ENCODE measurements at places on chromosomes 12 and 14.

DNA sequence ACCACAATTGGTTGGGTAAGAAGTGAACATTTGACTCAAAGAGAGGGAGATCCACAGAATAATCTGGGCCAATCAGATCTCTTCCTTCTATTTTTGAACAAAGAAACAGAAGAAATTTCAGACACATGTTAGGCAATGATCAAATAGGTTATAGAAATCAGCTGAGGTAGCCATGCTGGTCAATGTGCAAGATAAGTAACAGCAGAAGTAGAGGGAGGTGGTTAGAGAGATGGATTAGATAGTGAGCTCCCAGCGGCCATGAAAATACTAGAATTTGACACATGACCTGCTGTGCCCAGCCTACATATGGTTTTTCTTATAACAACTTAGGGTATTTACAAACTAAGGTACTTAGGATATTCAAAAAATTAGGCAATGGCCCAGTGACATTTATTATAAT lies 230.9 kb upstream of the ARID2 start:
- H3K27me3 ChIP-seq = peaks cover 40% of the 10 kb centered on the region
- DNase-seq = no peak
- no peaks in the 10 kb centered on the region for H3K4me1 ChIP-seq

DNA sequence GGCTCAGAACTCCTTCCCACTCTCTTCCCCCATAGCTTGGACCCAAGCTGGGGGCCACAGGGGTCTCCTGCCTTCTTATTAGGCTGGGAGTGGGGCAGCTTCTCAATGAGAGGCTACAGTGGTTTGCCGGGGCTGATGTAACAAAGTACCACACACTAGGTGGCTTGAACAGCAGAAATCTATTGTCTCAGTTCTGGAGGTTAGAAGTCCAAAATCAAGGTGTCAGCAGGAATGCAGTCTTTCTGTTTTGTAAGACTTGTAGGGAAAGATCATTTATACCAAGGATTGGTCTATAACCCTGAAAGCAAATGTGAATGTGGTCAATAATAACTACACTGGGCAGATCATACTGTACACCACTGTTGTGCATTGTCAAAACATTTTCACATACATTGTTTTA lies 124.5 kb upstream of the ARHGAP5 start:
- H3K27me3 ChIP-seq = no peaks in the 10 kb centered on the region
- H3K4me3 ChIP-seq = no peak overlapping the region
- DNase-seq = no peak

DNA sequence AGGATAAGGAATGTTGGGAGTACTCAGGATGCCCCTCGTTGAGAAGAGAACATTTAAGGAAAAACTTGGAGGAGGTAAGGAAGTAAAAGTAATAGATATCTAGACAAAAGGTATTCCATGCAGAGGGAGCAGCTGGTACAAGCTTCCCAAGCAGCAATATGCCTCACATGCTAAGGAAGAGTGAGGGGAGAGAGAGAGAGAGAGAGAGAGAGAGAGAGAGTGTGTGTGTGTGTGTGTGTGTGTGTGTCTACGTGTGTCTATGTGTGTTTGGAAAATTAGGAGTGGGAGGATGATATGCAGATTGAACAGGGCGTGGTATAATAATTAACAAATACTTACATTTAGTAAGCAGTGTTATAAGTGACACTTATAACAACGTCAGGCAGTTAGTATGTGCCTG lies 9.2 kb upstream of the PARP11 start:
- no peak overlapping the region for H3K27ac ChIP-seq
- no peak for DNase-seq
- H3K4me3 ChIP-seq = no peak overlapping the region
- no peaks in the 10 kb centered on the region for H3K36me3 ChIP-seq
- peaks cover 5% of the 10 kb centered on the region for H3K4me1 ChIP-seq

- H3K36me3 ChIP-seq = peaks cover 10% of the 10 kb centered on the region
- H3K27me3 ChIP-seq = no peaks in the 10 kb centered on the region
- peak overlapping the region; percentile 50 for H3K27ac ChIP-seq
These were observed 59.6 kb downstream of the FBXL14 start for GRCh38 chr12:1534748-1535147.

GRCh38 chr12:122172262-122172939 lies 1.6 kb downstream of the IL31 start:
- no peak overlapping the region for H3K27ac ChIP-seq
- no peak overlapping the region for H3K4me3 ChIP-seq
- peaks cover 17% of the 10 kb centered on the region for H3K27me3 ChIP-seq
- no peaks in the 10 kb centered on the region for H3K36me3 ChIP-seq

DNA sequence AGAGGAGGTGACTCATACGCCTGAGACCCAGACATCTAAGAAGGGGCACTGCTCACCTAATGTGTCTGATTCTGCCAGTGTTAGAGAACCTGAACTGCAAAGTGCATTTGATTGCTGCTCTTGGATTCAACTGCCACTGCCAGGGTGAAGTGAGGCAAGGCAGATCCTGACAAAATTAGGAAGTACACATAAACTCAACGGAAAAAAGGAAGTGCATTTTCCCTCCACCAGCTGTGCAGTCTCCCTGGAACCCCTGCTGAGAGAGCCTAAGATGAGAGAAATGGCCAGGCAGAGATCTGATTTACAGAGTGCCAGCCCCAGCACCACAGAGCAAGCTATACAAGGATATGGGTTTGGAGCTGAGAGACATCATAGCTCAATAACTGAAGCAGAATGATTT lies 215.3 kb downstream of the SEC23A start:
- no peak overlapping the region for H3K4me3 ChIP-seq
- no peaks in the 10 kb centered on the region for H3K36me3 ChIP-seq
- H3K27ac ChIP-seq = no peak overlapping the region
- no peaks in the 10 kb centered on the region for H3K4me1 ChIP-seq

DNA sequence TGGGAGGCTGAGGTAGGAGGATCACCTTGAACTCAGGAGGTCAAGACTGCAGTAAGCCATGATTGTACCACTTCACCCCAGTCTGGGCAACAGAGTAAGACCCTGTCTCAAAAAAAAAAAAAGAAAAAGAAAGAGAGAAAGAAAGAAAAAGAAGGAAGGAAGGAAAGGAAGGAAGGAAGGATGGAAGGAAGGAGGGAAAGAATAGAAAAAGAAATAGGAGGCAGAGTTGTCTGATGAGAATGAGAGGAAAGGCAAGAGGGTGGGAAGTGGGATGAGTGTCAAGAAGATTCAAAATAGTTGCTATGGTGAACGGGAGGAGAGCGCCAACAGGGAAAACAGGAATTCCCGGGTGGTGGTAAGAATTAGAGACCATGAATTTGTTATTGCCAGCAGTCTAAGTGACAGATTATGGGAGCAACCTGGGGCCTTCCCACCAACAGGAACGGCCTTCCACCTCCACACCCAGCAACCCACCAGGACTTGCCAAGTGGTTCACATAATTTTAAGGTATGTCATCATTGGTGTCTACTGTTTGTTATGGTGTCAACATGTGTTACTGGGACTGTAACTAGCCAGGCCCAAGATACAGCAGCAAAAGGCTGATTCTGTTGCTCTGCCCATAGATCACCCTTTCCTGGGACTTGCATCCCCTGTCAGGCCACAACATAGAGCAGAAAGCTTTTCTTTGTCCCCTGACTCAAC lies 36.1 kb upstream of the C12orf76 start:
- H3K4me1 ChIP-seq = peaks cover 3% of the 10 kb centered on the region
- H3K27me3 ChIP-seq = peaks cover 22% of the 10 kb centered on the region
- no peak for DNase-seq
- H3K27ac ChIP-seq = no peak overlapping the region
- H3K4me3 ChIP-seq = no peak overlapping the region

DNA sequence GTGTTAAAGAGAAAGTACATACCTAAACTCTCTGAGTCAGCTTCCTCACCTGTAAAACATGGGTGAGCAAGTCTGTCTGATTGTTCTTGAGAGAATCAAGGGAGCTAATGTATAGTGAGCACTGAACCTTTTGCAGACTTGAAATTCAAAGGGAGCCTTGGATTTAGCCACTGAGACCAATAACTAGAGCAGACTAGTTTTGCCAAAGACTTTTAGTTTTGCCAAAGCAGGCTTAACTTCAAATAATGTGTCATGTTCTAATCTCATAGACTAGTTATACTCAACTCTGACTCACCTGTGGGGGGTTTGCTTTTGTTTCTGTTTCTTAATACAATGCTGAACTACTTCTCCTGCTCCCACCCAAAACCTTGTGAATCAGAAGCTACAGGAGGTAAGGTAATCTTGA lies 123.7 kb downstream of the SLC25A21 start:
- H3K36me3 ChIP-seq = no peaks in the 10 kb centered on the region
- peaks cover 37% of the 10 kb centered on the region for H3K4me1 ChIP-seq
- no peak for DNase-seq
- H3K27me3 ChIP-seq = no peaks in the 10 kb centered on the region
- H3K27ac ChIP-seq = no peak overlapping the region

GRCh38 chr12:131370321-131370720 lies 340.6 kb upstream of the SFSWAP start:
- H3K36me3 ChIP-seq = no peaks in the 10 kb centered on the region
- no peak overlapping the region for H3K4me3 ChIP-seq
- no peaks in the 10 kb centered on the region for H3K4me1 ChIP-seq
- no peak for DNase-seq
- H3K27me3 ChIP-seq = peaks cover 2% of the 10 kb centered on the region
- no peak overlapping the region for H3K27ac ChIP-seq

DNA sequence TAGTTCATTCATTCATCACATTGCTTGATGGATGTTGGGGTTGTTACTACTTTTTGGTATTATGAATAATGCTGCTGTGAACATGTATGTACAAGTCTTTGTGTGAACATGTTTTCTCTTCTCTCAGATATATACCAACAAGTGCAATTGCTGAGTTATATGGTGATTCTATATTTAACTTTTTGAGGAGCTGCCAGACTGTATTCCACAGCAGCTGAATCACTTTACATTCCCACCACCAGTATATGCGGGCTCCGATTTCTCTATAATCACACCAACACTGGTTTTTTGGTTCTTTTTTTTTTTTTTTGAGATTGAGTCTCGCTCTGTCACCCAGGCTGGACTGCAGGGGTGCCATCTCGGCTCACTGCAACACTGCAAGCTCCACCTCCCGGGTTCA lies 22.2 kb upstream of the PLEKHG6 start:
- H3K4me1 ChIP-seq = peaks cover 34% of the 10 kb centered on the region
- DNase-seq = no peak
- H3K27me3 ChIP-seq = no peaks in the 10 kb centered on the region
- no peaks in the 10 kb centered on the region for H3K36me3 ChIP-seq

DNA sequence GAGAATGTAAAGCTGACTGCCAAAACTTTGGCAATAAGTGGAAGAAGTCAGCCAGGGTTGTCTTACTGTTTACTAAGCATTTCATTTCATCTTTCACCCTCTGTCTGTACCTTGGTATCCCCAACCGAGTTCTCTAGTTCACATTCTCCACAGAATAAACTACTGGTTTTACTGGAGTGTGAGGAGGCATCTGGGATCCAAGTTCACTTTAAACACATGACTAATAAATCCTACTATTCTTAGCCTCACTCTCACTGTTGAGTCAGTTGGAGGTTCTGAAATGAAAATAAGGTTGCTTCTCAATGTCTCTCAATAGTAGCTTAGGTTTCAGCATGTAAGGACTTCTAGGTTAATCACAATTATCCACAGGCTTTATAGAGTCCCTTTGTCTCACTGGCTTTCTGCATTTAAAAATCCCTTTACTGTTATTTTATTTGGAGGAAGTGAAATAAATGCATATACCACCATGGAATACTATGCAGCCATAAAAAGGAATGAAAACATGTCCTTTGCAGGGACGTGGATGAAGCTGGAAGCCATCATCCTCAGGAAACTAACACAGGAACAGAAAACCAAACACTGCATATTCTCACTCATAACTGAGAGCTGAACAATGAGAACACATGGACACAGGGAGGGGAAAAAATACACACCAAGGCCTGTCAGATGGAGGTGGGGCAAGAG lies 95.8 kb downstream of the EPS8 start:
- peak overlapping the region; percentile 65 for H3K27ac ChIP-seq
- H3K27me3 ChIP-seq = no peaks in the 10 kb centered on the region
- peaks cover 15% of the 10 kb centered on the region for H3K36me3 ChIP-seq
- peaks cover 84% of the 10 kb centered on the region for H3K4me1 ChIP-seq

GRCh38 chr14:74062809-74063150 lies 21.5 kb downstream of the ALDH6A1 start:
- H3K4me3 ChIP-seq = no peak overlapping the region
- H3K4me1 ChIP-seq = peaks cover 2% of the 10 kb centered on the region
- no peak overlapping the region for H3K27ac ChIP-seq
- H3K36me3 ChIP-seq = peaks cover 36% of the 10 kb centered on the region

- no peaks in the 10 kb centered on the region for H3K36me3 ChIP-seq
- peaks cover 3% of the 10 kb centered on the region for H3K27me3 ChIP-seq
- DNase-seq = no peak
- no peak overlapping the region for H3K4me3 ChIP-seq
These were observed 8.4 kb downstream of the ADSS1 start for GRCh38 chr14:104732355-104732804.

GRCh38 chr12:90216815-90217214 lies 508.2 kb upstream of the ATP2B1 start:
- no peak overlapping the region for H3K4me3 ChIP-seq
- H3K27me3 ChIP-seq = no peaks in the 10 kb centered on the region
- H3K27ac ChIP-seq = no peak overlapping the region

GRCh38 chr14:57796556-57796955 lies 69.3 kb downstream of the SLC35F4 start:
- no peak overlapping the region for H3K4me3 ChIP-seq
- H3K36me3 ChIP-seq = no peaks in the 10 kb centered on the region
- no peak for DNase-seq
- no peaks in the 10 kb centered on the region for H3K27me3 ChIP-seq
- H3K27ac ChIP-seq = no peak overlapping the region
- no peaks in the 10 kb centered on the region for H3K4me1 ChIP-seq

- no peaks in the 10 kb centered on the region for H3K36me3 ChIP-seq
- peaks cover 9% of the 10 kb centered on the region for H3K27me3 ChIP-seq
- no peak for DNase-seq
- peaks cover 8% of the 10 kb centered on the region for H3K4me1 ChIP-seq
These were observed 21.9 kb upstream of the CDCA4 start for GRCh38 chr14:105042813-105043212.

DNA sequence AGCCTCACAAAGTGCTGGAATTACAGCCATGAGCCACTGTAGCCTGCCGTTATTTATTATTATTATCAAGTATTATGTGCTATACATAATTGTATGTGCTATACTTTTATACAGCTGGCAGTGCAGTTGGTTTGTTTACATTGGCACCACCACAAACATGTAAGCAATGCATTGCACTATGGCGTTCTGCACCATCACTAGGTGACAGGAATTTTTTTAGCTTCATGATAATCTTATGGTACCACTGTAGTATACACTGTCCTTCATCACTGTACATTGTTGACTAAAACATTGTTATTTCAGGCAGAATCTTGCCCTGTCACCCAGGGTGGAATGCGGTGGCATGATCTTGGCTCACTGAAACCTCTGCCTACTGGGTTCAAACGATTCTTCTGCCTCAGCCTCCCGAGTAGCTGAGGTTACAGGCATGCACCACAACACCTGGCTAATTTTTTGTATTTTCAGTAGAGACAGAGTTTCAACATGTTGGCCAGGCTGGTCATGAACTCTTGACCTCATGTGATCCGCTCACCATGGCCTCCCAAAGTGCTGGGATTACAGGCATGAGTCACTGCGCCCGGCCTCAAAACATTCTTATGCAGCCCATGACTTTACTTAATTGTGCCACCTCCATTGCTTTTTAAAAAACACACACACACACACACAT lies 17.1 kb downstream of the MRPL42 start:
- DNase-seq = no peak
- peaks cover 21% of the 10 kb centered on the region for H3K36me3 ChIP-seq
- no peaks in the 10 kb centered on the region for H3K27me3 ChIP-seq
- H3K4me3 ChIP-seq = no peak overlapping the region
- H3K4me1 ChIP-seq = peaks cover 2% of the 10 kb centered on the region
- H3K27ac ChIP-seq = no peak overlapping the region

- H3K27me3 ChIP-seq = no peaks in the 10 kb centered on the region
- DNase-seq = no peak
- no peak overlapping the region for H3K4me3 ChIP-seq
- H3K27ac ChIP-seq = no peak overlapping the region
- no peaks in the 10 kb centered on the region for H3K36me3 ChIP-seq
These were observed 274.5 kb downstream of the GLT1D1 start for GRCh38 chr12:129127771-129128170.

Data from osteocyte (in vitro differentiated cells).